ENCODE measurements at places on chromosomes 4 and X.
A peak's percentile ranks its signal among the peaks of the same experiment; 100 is the strongest.

DNA sequence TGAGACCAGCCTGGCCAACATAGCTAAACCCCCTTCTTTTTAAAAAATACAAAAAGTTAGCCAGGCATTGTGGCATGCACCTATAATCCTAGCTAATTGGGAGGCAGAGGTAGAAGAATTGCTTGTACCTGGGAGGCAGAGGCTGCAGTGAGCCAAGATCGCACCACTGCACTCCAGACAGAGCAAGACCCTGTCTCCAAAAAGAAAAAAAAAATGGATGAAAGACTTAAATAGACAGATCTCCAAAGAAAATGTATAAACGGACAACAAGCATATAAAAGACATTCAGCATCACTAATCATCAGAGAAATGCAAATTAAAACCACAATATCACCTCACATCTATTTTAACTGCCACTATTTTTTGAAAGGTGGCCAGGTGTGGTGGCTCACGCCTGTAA is 6.6 kb upstream of the SAT1 start:
- DNase-seq = no peak

DNA sequence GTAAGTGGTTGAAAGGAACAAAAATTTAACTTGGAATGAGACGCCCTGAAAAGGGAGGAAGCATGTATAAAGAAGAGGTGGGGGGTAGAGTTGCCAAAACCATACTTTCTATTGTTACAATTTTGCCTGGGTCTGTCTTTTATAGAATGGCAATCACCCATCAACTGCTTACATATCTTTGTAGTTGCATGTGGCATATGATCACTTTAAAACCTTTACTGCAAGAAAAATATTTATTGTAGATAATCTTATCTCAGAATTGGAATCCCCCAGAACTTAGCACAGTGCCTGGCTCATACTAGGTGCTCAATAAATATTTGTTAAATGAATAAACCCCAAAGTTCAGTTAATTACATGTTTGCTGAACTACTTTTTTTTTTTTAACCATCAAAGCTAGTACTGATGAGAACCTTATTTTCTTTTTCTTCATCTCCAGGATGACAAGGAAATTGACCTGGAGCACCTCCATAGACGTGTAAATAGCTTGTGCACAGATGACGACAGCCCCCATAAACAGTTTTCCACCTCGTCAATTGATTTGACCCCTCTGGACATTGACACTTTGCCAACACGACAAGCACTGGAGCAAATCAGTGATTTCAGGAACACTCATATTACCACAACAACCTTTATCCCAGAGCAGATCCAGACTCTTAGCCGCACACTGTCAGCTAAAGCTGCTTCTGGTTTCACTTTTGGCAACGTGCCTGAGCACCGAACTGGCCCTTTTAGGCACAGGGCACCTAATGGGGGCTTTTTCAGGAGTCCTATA is 56.7 kb upstream of the ATOH1 start:
- no peak for DNase-seq

DNA sequence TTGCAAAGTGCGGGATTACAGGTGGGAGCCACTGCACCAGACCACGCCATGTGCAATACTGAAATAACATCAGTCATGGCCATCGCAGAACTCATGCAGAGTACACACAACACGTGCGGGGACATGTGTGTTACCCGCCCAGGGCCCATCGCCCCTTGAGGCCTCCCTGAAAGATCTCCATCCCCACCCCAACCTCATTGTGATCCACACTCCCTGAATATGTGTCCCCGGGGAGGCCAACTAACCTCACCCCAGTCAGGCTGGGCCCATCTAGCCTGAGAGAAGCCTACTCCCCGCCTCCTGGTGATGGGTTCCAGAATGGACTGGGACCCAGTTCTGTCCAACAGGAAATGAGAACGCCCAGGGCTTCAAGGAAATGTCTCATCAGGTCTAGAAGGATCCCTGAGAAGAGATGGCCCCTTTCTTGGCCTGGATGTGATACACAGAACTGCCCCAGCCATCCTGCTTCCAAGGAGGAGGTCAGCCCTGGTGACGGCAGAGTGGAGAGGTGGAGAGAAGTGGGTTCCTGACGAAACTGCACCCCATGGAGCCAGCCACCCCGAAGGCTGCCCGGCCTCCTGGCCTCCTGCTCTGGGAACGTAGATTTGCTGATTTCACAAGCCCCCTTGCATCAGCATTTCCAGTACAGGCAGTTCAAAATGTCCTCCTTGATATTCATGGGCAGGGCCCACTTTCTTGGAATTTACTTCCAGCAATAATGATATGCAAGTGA is 22.5 kb upstream of the CLDN24 start:
- no peak for DNase-seq

DNA sequence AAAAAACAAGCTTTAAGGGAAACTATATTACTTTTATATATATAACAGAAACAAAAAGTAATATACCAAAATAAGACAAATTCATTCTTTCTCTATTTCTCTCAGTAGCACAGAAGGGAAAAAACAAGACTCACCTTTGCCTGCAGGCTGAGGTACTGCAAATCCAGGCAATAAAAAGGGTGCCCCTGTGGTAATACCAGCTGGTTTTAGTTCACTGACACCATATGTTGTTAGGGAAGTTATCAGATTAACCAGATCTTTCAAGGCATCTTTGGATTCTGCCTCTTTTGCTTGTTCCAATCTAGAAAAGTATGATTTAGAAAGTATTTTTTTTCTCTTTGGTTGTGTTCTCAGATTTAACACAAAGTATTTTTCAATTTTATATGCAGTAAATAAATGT is 139.8 kb downstream of the WDFY3 start:
- DNase-seq = no peak

DNA sequence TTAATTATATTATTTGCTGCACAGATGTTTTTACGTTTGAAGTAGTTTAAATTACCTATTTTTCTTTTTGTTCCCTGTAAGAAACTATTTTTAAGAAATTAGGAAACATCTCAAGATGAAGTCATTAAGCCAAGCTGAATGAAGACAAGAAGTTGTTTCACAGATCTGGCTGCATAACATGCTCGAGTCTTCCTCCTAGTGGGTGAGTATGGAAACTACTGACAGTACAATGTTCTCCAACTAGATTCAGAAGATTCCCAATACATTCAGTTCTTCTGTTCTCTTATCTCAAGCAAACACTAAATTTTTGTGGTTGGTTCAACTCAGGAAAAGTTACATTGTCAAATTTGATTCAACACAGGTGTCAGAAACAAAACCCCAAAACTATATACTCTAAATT is 256.8 kb upstream of the VCX start:
- DNase-seq = no peak

DNA sequence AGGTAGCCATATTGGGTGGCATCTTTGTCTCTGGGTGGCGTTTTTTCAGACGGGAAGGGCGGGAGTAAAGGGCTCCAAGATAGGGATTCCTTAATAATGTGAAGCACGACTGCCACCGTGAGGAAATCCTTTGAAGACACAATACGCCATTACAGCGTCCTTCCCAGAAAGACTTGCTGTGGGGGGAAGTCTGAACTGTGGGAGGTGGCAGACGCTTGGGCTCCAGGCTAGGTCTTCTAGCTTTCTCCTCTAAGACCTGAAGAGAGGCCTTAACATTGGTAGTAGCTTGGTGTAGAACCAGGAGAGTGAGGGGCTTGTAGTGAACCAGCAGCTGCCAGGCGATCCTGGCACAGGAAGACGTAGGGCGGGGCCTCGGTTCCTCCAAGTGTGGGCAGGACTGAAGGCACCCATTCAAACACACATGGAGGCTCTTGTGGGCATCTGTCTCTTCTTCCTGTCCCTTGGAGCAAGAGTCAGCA is 197.3 kb downstream of the OR13H1 start:
- DNase-seq = peak; percentile 76

DNA sequence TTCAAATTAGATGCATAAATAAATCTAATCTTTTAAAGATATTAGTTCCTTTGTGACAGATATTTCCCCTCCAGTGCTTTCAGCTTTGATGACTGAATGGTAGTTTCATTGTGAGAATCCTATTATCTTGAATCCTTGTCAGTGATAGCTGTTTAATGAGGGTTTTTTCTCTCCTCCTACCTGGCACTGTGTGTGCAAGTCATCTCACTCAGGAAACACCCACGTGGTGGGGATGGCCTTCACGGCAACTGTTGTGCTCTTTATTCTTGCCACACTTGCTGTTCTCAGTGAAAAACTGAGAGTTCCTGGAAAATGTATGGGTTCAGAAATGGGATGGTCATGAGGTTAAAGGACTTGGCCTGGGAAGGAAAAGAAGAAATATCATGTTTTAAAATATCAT is 129.9 kb downstream of the SPRY1 start:
- DNase-seq = no peak

- no peak for DNase-seq
Measured at GRCh38 chr4:123555233-123555806, 158.7 kb downstream of the SPRY1 start.

DNA sequence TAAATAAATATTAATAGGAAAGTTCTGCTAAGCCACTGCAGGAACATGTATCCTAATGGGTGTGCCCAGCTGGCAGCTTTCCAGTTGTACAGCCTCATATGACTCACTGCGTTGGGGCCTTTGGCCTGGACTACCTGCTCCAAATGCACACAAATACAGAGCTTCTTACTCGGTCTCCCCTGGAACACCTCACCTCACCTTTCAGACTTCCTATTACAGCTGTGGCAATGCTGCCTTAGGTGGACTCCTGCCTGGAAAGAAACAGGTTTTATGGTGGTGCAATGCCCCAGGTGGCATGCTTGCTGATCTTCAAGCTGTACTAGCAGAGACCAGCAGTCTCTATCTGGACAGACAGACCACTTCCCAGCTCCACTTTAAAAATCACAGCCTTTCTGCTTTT is 85.7 kb upstream of the EXOC1L start:
- DNase-seq = no peak

GRCh38 chr4:70603856-70604255 is 11.8 kb downstream of the AMBN start:
- DNase-seq = no peak

DNA sequence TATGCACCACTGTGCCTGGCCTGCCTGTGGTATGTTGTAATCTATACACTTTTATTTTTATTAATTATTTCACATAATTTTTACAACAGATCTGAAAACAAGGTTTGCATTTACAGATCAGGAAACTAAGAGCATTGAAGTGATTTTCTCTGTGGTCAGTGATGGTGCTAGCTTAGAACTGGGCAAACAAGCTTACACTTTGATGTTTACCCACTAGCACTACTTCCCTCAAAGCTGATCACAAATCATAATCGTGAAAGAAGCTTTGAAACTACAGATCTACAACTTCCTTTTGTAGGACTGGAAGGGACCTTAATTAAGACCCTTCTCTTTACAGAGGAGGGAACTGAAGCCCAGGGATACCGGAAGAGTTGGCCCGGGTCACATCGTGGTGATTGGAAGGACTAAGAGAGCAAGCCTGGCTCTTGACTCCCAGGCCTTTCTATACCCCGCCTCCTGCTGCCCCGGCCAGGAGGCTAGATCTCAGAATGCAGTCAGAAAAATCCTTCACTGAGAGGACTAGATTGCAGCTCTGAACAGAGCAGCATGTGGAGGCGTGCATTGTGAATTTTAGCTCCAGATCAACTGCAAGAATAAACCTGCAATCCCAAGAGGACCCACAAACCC is 93.7 kb upstream of the ZNF827 start:
- no peak for DNase-seq

DNA sequence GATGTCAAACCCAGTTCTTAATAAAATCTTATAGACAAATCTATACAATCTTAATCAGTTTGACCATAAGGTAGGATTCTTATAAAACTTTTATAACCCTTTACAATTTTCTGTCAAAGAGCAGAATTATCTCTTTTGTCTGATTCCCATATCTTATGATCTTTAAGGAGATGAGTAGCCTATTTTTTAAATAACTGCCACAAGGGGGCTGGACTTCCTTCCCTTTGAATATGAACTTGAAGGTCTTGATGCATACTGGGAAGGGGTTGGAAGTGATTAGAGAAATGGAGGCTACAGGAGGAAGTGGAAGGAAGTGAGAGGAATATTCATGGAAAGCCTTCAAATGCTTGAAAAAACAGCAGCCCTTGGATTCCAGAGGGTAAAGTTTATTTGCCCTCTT is 111.1 kb downstream of the APOOL start:
- no peak for DNase-seq

DNA sequence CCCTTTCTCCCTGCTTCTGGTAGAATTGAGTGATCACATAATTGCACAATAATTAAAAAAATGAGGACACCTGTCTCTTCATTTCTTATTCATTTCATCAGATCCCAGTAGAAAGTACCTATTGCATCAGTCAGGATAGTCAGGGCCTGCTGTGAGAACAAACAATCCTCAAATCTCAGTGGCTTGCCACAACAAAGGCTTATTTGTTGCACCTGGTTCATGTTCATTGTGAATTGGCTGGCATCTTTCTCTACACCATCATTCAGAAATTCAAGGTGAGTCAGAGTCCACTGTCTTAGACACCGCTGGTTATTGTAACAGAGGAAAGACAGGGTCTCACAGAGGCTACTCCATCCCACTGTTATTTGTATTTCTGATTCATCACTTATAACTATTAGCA is 409.8 kb downstream of the STIM2 start:
- no peak for DNase-seq

GRCh38 chr4:122992641-122993040 is 70.2 kb upstream of the NUDT6 start:
- DNase-seq = no peak

- DNase-seq = no peak
Measured at GRCh38 chr4:100838286-100838685, 320.5 kb upstream of the EMCN start.

GRCh38 chr4:105714932-105715331 is 6.3 kb downstream of the GSTCD start:
- DNase-seq = no peak

- DNase-seq = no peak
Measured at GRCh38 chr4:32342054-32342453, 1621.9 kb downstream of the PCDH7 start.

- no peak for DNase-seq
Measured at GRCh38 chr4:19999276-19999675, 252.4 kb upstream of the SLIT2 start.

DNA sequence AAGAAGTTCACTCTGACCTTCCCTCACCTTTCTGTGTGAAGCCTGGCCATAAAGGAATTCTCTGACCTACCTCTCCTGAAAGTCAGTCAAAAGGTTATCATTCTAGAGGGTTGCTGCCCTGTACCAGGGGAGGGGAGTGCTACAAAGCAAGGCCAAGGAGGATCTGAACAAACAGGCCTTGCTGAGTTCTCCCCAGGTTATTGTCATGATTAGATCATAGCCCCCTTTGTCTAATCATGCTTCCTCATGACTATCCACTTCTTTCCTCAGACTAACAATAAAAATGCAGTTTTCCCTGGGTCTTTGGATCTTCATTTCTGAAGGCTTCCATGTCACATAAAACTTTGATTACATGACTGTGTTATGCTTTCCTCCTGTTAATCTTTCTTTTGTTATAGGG is 472.0 kb downstream of the IQCM start:
- DNase-seq = no peak

DNA sequence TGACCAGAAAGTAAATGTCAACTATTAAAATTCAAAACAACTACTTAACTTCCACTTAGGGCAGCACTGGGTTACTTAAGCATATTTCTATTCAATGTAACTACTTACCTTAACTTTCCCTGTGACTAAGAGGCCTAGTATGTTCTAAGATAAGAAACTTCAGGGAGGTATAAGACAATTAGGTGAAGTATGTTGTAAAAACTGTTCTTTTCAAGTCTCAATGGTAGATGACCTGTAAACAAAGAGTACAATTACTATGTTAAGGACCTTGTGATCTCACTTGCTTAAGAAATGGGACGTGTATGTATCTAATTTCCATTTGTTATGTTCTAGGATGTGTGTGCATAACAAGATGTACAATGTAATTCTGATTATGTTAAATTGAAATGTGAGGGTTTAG is 960.5 kb downstream of the CCSER1 start:
- DNase-seq = no peak

Data from C1 segment of cervical spinal cord (tissue), 14 donors.